ENCODE measurements at places on chromosomes 16 and 17. TPM values are rescaled to one million over a fixed set of nuclear protein-coding genes. Genes with fewer than 3 reads are reported as not detected.

C1QTNF8 gene
- total RNA-seq: 0.13 TPM

SPNS2 gene
- total RNA-seq: 0.13 TPM

ANTKMT gene
- total RNA-seq: 17.7 TPM

SLC4A1 gene
- not detected for total RNA-seq

VAT1L gene
- total RNA-seq: 0.17 TPM

SOX8 gene
- total RNA-seq: 0.72 TPM

GH1 gene
- total RNA-seq: not detected

NEUROD2 gene
- not detected for total RNA-seq

TUBB3 gene
- 308 TPM for total RNA-seq

SLC6A2 gene
- total RNA-seq: not detected

TBC1D3I gene
- total RNA-seq: 0.07 TPM

CLEC19A gene
- not detected for total RNA-seq

KRT27 gene
- total RNA-seq: not detected

TBC1D3B gene
- 4.9 TPM for total RNA-seq

RNF222 gene
- not detected for total RNA-seq

KRTAP3-3 gene
- not detected for total RNA-seq

BCL6B gene
- total RNA-seq: 0.20 TPM

KRT20 gene
- total RNA-seq: not detected

SNAI3 gene
- 0.23 TPM for total RNA-seq

All from smooth muscle cell of the pulmonary artery (primary cell).